ENCODE measurements at places on chromosomes 5 and 9.

GRCh38 chr9:132030626-132031325 is 48.9 kb downstream of the MED27 start:
- no peak for DNase-seq

- no peak for DNase-seq
Measured at GRCh38 chr5:171610686-171611085, 174.9 kb upstream of the SMIM23 start.

- DNase-seq = no peak
Measured at GRCh38 chr9:93231121-93231694, 47.3 kb downstream of the WNK2 start.

DNA sequence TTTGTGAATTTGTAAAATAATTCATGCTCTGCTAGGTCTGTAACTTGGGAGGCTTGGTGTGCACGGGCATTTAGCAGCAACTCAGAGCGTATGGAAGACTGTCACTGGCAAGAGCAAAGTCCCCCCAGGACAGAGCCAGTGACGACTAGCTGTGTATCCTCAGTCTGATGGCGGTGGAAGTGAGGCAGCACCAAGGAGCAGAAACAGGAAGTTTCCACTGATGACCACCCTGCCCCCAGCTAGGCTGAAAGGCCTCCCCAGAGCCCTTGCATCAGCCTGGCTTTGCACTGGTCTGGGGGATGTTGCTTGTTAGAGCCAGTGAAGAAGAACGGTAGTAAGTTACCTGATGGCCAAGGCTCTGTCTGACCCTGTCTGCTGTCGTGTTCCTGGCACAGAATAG is 66.8 kb upstream of the ABL1 start:
- peak; percentile 25 for DNase-seq

DNA sequence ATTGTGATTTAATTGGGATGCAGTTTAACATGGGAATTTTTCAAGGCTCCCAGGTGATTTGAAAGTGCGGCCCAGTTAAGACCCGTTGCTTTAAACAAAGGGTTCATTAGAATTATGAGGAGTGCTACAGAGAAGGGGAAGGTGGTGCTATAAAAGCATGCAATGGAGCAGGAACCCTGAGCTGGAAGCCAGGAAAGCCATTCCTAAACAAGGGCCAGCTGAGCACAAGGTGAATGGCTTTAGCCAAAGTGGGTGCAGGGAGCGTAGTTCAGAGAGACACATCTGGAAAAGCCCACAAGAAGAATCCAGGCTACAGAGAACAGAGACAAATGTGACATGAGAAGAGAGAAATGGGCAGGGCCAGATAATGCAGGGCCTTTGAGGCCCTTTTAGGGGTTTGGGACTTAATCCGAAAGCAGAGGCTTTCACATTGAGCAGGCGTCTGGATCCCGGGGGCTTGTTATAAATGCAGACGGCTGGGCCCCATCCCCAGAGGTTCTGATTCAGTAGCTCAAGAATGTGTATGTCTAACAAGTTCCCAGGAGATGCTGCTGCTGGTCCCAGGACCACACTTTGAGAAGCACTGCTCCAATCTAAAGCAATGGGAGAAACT is 138.1 kb upstream of the WWC1 start:
- DNase-seq = no peak

DNA sequence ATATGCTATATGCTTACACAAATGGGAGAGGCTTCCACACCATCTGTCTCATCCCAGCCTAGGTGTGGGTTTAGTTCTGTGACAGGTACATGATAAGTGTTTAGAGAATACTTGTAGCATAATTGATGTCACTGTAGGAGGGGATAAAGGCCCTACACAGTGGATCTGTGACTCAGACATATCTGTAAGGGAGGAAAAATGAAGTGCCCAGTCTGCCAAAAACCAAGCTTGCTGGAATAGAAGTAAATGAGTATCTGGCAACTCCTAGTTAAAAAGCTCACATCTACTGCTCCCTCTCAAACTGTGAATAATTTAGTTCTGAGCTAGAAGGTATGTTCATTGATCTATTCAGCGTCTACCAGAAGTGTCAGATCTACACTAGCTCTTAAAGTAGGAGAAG is 38.9 kb upstream of the FAM174A start:
- no peak for DNase-seq

- peak; percentile 30 for DNase-seq
Measured at GRCh38 chr5:107570805-107571531, 99.8 kb downstream of the EFNA5 start.

DNA sequence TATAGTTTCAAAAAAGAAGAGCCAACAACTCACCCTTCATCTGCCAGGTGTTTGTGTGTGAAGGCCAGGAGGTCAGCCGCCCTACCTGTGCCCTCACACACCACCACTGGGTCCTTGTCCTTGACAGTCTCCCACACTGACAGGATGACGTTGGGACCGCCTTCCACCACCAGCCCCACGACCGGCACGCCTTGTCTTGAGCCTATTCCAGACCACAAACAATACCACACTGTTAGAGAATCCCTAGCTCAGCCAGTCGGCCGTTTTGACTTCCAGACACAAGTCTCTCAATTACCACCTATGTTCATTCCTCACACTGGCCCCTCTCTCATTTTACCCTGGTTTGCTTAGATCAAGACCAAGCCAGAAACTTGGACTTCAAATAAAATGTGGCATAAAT is 66.1 kb downstream of the TRPM6 start:
- DNase-seq = no peak

DNA sequence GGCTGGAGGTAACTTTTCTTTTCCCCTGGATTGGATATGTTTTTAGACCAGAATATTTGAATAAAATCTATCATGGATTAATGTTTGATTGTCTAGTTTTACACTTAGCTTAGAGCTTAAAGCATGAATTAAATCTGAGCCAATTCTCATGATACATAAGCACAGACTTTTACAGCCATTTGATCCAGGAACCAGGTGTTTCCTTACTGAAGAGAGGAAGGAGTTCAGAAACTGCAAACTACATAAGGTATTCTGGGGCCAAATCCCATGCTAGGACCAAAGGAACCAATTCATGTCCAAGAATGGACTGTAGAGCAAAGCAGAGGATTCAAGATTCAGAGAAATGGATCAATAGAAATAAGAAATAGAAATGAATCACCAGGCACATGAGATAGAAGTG is 360.4 kb upstream of the ZNF608 start:
- no peak for DNase-seq

DNA sequence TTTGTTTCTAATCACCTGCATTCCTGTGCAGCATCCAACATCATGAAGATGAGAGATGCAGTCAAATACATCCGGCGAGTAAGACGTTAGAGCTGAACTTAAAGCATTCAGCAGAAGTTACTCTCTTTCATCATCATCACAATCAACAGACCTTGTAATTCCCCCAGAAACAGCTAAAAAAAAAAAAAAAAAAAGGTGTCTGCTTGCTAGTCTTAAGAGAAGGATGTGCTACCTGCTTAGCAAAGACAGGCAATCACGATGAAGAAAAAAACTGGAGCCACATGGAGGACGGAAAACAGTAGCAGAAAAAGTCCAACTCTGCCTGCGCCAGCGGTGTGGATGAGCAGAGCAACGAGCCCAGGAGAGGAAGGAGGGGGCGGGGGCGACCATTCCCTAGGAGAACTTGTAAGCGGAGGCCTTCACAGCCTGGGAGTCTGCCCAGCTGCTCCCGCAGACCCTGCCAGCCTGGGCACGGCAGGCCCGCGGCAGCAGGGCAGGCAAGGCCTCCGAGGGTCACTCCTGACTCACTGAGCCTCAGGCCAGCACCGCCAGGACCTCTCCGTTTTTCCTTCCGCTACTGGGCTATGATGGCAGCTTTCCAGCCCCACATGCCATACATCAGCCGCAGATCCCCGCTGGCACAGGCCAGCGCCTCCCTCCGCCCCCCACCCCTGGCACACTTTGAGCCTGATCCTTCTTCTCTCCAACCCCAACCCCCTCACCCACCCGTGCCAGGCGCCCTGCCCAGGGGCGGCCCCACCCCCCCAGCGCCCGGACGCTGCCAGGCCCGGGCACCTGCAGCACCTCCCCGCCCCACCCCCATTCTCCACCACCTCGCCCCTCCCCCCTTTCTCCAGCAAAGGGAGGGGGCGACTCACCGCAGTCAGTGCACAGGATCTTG is 1.4 kb downstream of the NRG2 start:
- peak; percentile 53 for DNase-seq

- no peak for DNase-seq
Measured at GRCh38 chr9:105006514-105006913, 78.6 kb upstream of the ABCA1 start.

DNA sequence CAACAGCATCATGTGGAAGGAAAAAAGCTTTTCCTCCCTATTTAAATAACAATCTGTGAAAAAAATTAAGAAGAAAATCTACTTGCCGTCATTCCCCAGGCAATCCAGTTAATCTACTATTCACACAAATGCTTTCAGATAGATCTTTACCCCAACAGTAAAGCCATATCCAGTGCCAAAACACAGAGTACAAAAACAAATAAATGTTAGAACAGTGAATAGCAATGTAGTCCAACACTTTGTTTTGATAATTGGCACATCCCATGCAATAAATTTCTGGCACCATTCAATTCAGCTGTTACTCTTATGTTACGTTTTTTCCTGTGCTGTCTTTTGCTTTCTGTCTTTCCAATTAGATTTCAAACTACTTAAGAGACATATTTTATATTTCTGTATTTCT is 2245.5 kb upstream of the WWC1 start:
- no peak for DNase-seq

- DNase-seq = no peak
Measured at GRCh38 chr9:115267790-115268189, 149.8 kb upstream of the TNC start.

- DNase-seq = no peak
Measured at GRCh38 chr5:55039843-55040242, 15.8 kb downstream of the GZMK start.

GRCh38 chr5:96344678-96345577 is 88.1 kb downstream of the PCSK1 start:
- DNase-seq = peak; percentile 50

- no peak for DNase-seq
Measured at GRCh38 chr5:128966375-128966774, 1.1 kb downstream of the SLC27A6 start.

DNA sequence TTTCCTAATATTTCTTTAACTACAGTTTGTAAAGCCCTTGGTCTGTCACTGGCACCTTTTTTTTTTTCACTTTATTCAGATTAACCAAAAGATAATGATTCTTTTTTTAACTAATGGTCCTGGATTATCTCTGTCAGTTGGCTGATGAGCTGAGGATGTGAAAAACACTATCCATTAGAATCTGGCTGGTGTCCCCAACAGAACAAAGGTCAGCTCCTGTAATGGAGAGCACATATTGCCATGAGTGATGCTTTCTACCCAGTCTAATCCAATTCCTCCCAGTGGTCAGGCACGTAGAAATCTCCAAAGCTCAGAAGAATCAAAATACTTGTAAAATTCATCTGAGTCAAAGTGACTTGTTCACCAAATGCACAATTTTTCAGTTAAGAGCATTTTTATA is 491.7 kb upstream of the PIK3R1 start:
- no peak for DNase-seq

DNA sequence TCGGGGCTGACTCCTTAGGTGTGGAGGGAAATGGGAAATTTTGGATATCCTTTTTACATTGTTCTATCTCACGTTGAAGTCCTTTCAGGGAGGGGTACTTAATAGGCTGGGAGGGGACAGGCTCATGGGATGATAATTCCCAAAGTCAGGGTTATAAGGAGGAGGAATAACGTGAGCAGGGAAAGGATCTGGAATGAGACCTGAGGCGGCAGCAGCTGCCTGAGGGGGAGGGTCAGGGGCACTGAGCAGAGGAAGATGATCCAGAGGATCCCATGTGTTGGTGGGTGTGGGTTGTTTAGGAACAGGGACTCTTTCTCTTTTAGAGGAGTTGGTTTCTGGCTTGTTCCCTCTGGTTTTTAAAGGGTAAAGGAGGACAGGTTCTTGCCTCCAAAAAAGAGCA is 18.7 kb downstream of the IFT74 start:
- no peak for DNase-seq

GRCh38 chr9:32247168-32247567 is 137.3 kb upstream of the ACO1 start:
- no peak for DNase-seq

DNA sequence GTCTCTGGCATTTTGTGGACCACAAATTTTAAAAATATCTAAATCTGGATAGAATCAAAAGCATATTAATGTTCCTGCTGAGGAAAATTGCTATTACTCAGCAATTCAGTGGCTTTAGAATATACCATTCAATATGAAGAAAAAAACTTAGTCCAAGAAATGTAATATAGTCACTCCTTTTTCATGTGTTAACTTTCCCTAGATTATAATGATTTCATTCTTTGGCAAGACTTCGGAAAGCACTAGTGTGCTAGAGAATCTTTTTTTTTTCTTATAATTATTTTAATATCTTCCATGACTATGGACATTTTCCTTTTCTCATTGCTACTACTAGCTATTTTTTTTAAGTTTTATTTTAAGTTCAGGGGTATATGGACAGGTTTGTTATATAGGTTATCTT is 102.4 kb upstream of the FAM174A start:
- DNase-seq = no peak

- DNase-seq = no peak
Measured at GRCh38 chr5:160097991-160098390, 21.3 kb downstream of the PWWP2A start.

DNA sequence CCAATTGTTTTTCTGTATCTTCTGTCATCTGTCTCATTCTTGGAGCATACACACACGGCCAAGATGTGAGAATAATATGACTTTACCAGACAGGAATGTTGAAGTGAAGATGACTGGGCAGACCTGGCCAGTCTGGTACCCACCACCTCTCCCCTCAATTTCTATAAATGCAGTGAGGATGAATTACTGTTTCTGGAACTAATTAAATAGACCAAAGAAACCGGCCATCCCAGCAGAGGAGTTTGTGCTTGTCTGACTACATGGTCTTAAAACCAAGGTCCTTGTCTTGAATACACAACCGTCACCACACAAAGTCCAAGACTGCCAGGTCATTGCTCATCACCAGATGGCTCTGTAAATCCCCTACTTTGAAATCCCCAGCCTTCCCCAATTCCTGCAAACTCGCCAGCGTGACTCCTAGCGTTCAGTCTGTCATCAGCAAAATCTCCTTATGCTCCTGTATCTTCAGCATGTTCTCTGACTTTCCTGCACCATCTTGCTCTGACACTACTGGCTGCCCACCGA is 147.2 kb downstream of the PDE4D start:
- DNase-seq = peak; percentile 62

DNA sequence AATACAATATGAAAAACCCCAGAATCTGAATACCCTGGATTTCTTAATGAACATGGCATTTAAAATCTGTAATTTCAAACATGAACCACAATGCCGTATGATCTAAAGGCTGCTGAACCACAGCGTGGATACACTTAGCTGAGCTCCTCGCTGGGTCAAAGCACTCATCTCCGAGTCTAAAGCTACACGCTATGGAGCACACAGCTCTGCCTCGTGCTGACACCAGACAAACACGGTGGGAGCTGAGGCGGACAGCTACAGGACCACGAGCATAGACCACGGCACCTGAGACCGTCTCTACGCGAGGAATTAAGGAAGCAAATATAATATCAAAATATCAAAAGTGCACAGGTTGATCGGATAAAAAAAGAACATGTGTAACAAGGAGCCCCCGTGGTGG is 42.8 kb upstream of the IPPK start:
- DNase-seq = no peak
